ENCODE measurements at places on chromosomes 4 and X.
A peak's percentile ranks its signal among the peaks of the same experiment; 100 is the strongest.

- DNase-seq: no peak
These were observed 9.2 kb downstream of the HOPX start for GRCh38 chr4:56671860-56672259.

DNA sequence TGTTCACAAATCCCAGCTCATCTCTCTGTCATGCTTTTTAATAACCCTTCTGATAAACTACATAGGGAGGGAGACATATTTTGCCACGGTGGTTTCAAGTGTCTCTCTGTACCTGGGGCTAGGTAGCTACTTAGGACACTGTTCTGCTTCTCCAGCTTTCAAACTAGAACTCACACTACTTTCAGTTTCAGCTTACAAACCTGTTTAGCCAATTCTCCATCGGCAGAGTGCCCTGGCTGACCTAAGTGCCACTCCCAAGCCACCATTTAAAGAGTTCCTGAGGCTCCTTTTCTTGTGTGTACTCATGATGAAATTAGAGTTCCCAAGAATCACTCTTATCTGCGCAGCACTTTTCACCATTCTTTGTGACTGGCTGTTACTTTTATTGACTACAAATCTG, 899.2 kb downstream of the FAT4 start:
- DNase-seq: no peak

- no peak for DNase-seq
These were observed 18.4 kb downstream of the CENPU start for GRCh38 chr4:184715526-184715925.

DNA sequence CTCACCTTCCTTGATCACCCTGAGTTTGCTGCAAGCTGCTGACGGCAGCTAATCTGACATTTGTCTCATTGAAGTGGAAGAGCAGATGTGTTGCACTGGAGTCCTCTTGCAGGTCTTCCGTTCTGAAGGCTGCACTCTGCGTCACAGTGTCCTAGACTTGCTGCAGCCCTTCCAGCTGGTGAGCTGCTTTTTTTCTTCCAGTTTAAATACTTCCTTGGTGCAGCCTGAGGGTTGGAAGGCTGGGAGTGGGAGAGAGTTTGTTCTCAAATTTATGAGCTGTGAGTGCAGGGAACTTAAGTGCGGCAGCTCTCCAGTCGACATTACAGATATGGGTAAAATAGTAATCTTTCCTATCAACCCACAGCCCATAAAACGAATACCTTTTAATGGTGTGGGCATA, 303.6 kb upstream of the FAT1 start:
- DNase-seq: peak; percentile 12

- DNase-seq: peak; percentile 98
These were observed 303.5 kb downstream of the SPRY1 start for GRCh38 chr4:123699880-123700771.

DNA sequence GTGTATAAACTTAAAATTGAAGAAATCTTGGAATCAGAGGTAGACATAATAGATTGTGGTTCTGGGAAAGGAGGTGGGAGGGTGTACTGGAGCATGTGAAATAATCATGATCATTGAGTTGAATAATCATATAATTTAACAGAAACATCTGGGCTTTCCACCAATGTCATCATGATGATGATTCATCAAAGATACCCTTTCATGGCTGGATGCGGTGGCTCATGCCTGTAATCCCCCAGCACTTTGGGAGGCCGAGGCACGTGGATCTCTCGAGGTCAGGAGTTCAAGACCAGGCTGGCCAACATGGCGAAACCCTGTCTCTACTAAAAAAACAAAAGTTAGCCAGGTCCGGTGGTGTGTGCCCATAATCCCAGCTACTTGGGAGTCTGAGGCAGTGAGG, 6.7 kb upstream of the RUFY3 start:
- DNase-seq: peak; percentile 52

- DNase-seq: no peak
These were observed 1777.8 kb upstream of the TENM3 start for GRCh38 chr4:180465364-180465763.

GRCh38 chr4:1218634-1219565, 30.0 kb downstream of the CTBP1 start:
- DNase-seq: no peak

DNA sequence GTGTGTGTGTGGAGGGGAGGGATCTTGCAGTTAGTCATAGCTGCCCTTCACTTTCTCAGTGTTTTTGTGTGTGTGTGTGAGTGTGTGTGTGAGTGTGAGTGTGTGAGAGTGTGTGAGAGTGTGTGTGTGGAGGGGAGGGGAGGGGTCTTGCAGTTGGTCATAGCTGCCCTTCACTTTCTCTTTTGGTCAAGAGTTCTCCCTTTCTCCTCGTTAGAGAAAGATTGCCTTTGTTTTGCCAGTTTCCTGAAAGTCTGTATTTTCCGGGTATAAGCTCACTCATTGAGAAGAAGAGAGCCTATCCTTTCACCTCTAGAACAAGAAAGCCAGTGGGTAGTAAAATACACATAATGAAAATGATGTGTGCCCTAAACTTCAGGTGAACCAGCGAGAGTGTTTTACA, 75.2 kb upstream of the ENPP6 start:
- no peak for DNase-seq
